Frontal cortex (tissue), 4 donors: ENCODE measurements at places on chromosomes 12 and 14. TPM values are rescaled to one million over a fixed set of nuclear protein-coding genes. Genes with fewer than 3 reads are reported as not detected.

KIF21A gene
- 173 TPM for total RNA-seq

SRRM4 gene
- 5.7 TPM for total RNA-seq

PIWIL1 gene
- total RNA-seq: not detected

HOXC5 gene
- total RNA-seq: not detected

TCL1A gene
- not detected for total RNA-seq

FITM1 gene
- total RNA-seq: 0.41 TPM
